ENCODE measurements at places on chromosomes 2 and 18.

GRCh38 chr2:23574919-23575654 lies 190.1 kb downstream of the KLHL29 start:
- DNase-seq = no peak

GRCh38 chr2:131148426-131148825 lies 43.3 kb downstream of the PLEKHB2 start:
- DNase-seq = no peak

GRCh38 chr2:234823877-234824376 lies 127.9 kb upstream of the SH3BP4 start:
- no peak for DNase-seq

GRCh38 chr2:84940831-84941412 lies 30.0 kb upstream of the KCMF1 start:
- no peak for DNase-seq

DNA sequence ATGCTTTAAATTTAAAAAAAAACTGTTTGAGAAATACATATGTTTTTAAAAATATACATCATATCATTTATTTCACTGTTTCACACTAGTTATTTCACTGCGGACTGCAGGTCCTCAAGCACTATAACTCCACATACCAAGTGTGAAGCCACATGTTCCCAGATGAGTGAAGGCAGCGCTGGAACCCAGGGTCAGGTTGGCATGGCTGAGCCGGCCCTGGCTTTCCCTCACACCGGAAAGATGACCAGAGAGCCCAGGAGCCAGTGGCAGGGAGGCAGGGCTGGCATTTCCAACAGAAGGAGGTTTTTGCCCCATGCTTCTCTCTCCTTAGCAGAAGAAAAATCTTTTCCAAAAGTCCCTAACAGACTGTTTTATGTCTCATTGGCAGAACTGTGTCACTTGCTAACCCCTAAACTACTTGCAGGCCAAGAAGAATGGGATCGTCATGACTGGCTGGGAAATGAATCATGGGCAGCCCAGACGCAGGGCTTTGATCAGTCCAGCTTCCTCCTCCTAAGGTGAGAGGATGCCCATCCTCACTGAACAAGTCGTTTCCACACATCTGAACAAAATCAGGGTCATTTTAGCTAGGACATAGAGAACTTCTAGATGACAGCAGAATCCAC lies 287.6 kb upstream of the HNRNPA3 start:
- no peak for DNase-seq
